ENCODE measurements at places on chromosomes 1 and 21.

GRCh38 chr1:44351289-44351688, 3.8 kb downstream of the ERI3 start:
- DNase-seq, result no peak

DNA sequence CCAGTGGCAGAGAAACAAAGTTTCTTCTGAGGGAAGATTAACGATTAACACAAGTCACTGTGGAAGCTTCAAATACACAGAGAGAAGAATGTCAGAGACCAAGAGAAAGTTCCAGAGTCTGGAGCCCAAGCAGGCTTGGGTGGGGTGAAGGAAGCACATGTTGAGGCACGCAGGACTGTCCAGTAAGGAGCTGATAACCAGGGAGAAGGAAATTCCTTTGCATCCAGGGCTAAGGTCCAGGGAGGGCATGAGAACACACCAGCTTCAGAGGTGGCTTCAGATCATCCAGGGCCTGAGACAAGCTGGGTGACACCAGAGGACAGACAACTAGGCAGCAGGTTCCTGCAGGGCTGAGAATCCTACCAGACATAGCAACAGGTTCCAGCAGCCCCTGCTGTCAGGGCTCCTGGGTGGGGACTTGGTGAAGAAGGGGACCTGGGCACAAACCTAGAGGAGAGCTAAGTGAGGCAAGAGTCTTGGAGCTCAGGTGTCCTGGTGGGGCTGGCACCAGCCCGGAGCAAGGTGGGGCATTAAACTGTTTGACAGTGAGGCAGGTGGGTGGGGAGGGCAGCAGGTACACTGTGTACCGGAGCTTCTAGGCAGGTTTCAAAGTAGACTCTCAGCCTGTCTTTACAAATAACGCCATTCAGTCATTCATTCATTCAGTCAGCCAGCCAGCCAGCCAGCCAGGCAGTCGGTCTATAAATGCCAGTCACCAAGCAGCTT, 2.6 kb upstream of the SPRR1A start:
- no peak for DNase-seq

DNA sequence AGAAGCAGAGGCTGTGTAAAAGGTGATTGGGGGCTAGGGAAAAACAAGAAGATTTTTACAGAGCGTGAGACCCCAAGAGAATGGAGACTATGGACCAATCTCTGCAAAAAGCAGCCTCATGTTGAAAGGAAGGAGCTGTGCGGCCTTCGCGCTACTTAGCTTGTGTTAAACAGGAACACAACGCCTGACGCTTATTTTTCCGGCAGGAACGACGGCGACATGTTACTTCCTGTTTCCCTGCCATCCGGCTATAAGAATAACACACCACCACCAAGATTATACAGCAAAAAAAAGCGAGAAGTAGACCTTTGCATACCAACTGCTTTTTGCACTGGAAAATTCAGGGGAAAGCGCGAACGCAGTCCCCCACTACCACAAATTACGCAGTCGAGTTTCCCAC, 272.7 kb downstream of the FAM72C start:
- no peak for DNase-seq

- DNase-seq, result no peak
Measured at GRCh38 chr1:19406680-19407079, 78.7 kb downstream of the CAPZB start.

- no peak for DNase-seq
Measured at GRCh38 chr1:89546082-89546889, 21.7 kb downstream of the LRRC8B start.

GRCh38 chr1:55631509-55631908, 416.3 kb upstream of the USP24 start:
- DNase-seq, result no peak

DNA sequence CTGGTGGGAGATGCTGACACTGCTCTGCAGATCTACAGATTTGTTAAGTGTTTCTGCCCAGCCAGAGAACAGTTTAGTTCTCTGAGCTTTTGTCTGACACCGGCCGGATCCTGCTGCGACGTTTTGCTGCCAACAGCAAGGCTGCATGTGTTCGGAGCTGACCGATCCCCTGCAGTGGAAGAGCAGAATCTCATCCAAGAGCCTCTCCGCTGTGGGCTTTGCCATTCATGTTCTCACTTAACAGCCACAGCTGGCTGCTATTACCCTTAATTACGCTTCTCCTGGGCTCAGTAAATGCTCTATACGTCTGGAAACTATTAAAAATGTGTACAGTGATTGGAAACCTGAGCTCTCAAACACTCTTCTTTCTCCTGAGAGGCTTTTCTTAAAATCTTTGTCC, 105.3 kb downstream of the BCAR3 start:
- DNase-seq, result no peak

- no peak for DNase-seq
Measured at GRCh38 chr1:45619149-45619921, 4.5 kb downstream of the CCDC17 start.

DNA sequence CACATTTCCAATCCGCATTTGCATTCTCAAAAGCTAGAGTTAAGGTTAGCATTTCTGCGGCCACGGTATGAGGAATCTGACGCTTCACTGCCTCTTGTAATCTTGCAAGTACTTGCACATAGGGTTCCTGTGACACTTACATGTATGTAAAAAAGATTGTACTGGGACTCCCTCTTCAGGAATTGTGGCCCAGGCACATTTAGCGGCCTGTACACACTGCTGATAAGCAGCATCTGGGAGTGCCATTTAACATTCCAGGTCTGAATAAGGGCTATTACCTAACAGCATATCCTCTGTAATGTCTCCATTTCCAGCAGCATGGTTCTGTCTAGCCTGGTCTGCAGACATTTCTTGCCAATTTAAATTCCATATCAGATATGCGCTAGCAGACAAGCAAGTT, 75.7 kb downstream of the AXDND1 start:
- DNase-seq, result no peak

DNA sequence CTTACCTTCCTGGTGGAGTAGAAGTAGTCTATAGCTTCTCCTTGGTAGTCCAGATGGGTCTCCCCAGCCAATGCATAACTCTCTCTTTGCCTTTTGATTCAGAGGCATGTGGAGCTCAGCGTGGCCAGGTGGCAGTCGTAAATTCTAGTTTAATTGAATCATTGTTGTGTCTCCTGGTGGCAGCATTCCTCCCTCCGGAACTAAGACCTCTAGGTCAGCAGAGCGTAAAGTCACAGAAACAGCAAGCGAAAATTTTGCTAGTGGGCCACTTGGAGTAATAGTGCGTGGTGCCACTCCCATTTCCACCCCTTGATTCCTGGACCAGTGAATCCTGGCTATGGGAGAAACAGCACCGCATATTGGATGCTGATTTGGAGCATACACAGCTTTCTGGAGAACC, 3.9 kb upstream of the TMPRSS2 start:
- no peak for DNase-seq

- no peak for DNase-seq
Measured at GRCh38 chr1:60425528-60425927, 352.0 kb upstream of the C1orf87 start.

DNA sequence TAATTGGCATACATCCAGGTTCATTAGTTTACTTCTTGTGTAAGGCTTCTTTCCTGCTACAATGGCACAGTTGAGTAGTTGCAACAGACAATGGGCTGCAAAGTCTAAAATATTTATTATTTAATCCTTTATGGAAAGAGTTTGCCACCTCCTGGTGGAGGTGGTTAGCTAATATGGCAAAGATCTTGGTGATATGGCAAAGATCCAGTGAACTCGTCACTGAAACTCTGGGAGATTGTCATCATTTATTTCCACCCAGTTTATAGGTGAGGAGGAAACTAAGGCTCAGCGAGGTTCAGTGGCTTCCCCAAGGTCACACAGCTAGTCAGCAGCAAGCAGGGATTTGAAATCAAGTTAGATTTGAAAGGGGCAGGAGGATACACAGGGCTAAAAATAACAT, 16.1 kb upstream of the IFFO2 start:
- DNase-seq, result no peak

DNA sequence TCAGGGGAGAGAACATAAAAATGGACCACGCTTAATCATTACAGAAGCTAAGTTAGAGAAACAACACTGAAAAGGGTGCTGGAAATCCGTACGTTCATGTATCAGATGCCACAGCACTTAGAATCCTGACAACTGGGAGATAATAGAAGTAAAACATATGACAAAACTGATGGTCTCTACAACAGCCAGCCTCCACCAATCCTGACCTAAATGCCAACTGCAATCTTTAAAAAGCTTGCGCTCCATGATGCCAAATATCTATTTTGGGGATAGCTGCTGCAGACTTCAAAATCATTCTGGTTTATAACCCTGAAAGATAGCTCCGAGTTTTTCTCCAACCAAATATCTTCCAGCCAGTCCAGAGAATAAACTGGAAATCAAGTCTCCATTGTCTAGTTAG, 178.3 kb downstream of the RERE start:
- no peak for DNase-seq

DNA sequence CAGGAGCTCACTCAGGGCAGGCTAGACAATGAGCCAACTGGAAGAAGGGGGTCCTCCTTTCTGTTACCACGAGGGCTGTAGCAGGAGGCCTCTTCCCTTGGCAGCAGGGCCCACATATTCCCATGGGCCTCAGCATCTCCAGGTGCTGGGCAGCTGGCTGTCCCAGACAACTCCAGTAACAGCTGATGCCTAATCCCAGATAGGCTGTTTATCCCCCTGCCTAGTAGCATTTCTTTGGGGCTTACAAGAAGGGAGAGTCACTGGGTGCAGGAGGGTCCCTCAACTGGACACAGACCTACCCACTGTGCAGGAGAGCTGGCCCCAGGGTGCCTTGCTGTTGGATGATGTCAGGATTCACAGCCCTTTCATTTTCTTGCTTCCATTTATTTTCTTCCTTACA, 278.2 kb downstream of the DSCAM start:
- no peak for DNase-seq

DNA sequence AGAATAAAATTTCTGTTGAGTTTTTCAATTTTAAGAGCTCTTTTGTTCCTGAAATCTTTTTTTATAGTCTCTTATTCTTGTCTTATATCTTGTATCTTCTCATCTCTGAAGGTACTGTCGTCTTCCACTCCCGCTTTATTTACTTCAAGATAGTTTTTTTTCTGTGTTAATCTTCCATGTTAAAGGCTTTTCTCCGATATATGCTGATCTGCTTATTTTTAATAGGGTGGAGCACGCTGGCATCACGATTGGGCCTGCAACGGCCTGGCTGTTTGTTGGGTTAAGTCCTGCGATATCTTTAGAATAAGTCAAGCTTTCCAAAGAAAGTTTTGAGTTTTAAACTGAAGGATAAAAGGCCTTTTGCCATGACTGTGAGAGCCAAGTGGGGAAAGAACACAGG, 35.7 kb downstream of the MRPS6 start:
- no peak for DNase-seq

GRCh38 chr1:17553975-17554700, 14.6 kb downstream of the ARHGEF10L start:
- no peak for DNase-seq

GRCh38 chr21:38171723-38172344, 85.0 kb upstream of the KCNJ15 start:
- no peak for DNase-seq

DNA sequence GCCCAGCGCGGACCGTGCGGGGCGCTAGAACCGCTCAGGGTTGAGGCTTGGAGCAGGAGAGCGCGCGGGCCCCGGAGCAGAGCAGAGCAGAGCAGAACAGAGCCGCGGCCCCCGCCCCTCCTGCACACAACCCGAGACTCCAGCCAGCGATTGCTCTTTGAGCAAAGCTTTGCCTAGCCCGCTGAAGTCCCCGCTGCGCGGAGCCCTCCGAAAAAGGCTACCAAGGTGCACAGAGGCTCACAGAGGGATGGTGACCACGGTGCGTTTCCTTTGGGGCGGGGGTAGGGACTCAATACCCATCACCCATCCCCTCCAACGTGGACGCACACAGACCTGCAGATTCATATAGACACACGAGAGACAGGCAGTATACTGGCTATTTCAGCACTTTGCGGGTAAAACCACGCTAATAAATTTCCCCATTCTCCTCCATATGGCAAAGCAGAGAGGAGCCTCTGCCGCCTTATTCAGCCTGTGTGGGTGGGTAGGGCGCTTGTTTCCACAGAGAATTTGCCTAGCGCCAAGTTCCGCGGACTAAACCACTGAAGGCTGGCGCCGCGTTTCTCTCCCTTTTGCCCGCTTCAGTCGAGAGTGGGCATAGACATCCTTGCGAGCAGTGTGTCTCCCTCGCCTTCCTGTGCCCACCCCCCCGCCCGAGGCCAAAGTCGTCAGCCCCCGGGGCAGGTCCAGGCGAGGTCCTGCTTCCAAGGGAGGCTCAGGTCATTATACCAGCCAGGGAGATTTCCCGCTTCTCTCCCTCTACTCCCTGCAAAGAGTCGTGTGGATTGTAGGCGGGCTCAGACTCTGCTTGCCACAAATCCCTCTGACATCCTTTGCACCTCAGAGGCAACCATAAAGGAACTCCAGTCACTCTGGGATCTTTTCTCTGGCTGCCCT, 8.5 kb downstream of the HLX start:
- DNase-seq, result no peak

DNA sequence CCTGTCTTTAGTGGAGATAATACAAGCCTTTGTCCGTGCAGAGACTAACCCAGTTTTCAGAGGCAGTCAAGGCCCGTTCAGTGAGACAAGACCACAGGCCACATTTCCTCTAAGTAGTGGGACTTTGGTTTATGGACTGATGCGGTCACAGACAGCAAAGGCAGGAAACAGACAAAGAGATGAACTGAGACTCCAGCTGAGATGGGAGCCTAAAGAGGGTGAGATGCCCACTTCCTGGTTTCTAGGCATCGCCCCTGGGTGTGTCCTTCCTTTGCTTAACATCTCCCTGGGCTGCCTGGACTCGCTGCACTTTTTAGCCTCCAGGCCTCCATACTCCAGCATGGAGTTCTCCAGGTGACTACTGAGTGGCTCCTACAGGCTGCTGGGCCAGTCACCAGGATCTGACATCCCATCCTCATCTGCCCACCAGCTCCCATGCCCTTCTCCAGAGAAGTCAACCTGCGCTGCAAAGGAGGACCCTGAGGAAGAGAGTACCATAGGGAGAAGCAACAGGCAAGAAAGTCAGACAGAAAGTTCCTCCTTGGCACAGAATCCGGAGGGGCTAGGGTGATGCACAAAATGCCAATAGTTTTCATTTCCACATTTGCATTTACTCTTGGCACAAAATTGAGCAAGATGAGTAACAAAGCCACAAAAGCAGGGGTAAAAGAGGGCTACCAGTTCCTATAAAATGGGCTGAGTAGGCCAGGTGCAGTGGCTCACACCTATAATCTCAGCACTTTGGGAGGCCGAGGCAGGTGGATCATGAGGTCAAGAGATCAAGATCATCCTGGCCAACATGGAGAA, 15.1 kb downstream of the THEMIS2 start:
- no peak for DNase-seq

- DNase-seq, result peak; percentile 95
Measured at GRCh38 chr1:205121660-205122488, at the start of gene RBBP5. TSS of gene RBBP5 (minus strand) at chr1:205121978. CDS start at chr1:205121873, 105 bp downstream.

GRCh38 chr21:14088391-14088790, 122.4 kb downstream of the LIPI start:
- DNase-seq, result no peak

- DNase-seq, result no peak
Measured at GRCh38 chr1:66206563-66207144, 327.3 kb upstream of the SGIP1 start.

- no peak for DNase-seq
Measured at GRCh38 chr21:22020221-22020620, 1022.0 kb downstream of the NCAM2 start.

DNA sequence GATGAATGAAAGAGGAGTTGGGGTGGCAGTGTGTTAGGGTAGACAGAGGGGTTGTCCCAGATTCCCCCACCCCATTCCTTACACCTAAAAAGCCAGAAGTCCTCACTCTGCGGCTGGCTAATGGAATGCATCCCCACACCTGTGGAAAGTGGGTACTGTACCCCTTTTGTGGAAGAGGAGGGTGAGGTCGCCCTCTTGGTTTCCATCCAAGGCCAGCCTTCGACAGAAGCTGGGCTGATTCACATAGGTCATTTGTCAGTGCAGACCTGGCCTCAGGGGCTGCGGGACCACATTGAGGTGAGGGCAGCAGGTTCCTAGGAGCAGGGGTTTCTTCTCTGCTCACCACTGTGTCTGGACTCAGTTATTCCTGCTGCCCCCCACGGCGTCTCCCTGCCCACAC, 671.6 kb downstream of the MATN1 start:
- no peak for DNase-seq

Data from activated naive CD4-positive, alpha-beta T cell treated with anti-CD3 and anti-CD28 coated beads, Interleukin-2, amount 50 U/mL, for 16 hours (primary cell).